Cardiac ventricle fibroblast (primary cell): ENCODE measurements at places on chromosomes 4 and X. TPM values are rescaled to one million over a fixed set of nuclear protein-coding genes. Genes with fewer than 3 reads are reported as not detected.

The NDUFC1 gene
- 28.1 and 47.6 TPM in 2 replicates for total RNA-seq

The HTR2C gene
- not detected in 2 replicates for total RNA-seq

The DMP1 gene
- total RNA-seq = not detected in 2 replicates

The SYTL4 gene
- total RNA-seq = 1.3 and 2.0 TPM in 2 replicates

The USP51 gene
- 1.6 and 1.9 TPM in 2 replicates for total RNA-seq

The IDUA gene
- 27.7 and 30.1 TPM in 2 replicates for total RNA-seq

The ATP2B3 gene
- total RNA-seq = not detected in 2 replicates

The DCHS2 gene
- total RNA-seq = not detected in 2 replicates

The CSAG1 gene
- not detected in 2 replicates for total RNA-seq

The USP17L11 gene
- total RNA-seq = not detected in 2 replicates

The INTU gene
- total RNA-seq = 1.0 and 2.5 TPM in 2 replicates

The OCIAD2 gene
- 0.15 and 0.37 TPM in 2 replicates for total RNA-seq

The MAMLD1 gene
- total RNA-seq = 1.1 and 1.7 TPM in 2 replicates

The XG gene
- total RNA-seq = 0.73 and 3.2 TPM in 2 replicates

The BCLAF3 gene
- 2.1 and 2.5 TPM in 2 replicates for total RNA-seq

The TMPRSS11F gene
- not detected in 2 replicates for total RNA-seq

The NLRP2B gene
- total RNA-seq = not detected in 2 replicates

The ZXDA gene
- total RNA-seq = 6.2 and 6.8 TPM in 2 replicates

The MAGEB16 gene
- not detected in 2 replicates for total RNA-seq

The PDE5A gene
- 7.3 and 8.2 TPM in 2 replicates for total RNA-seq

The SH2D1A gene
- total RNA-seq = not detected in 2 replicates

The DUX4 gene
- not detected in 2 replicates for total RNA-seq

The RPL9 gene
- total RNA-seq = 3,269 and 4,373 TPM in 2 replicates

The RGN gene
- total RNA-seq = 0.12 and 0.15 TPM in 2 replicates

The NCBP2L gene
- total RNA-seq = not detected in 2 replicates

The LRP2BP gene
- 0.37 and 1.1 TPM in 2 replicates for total RNA-seq

The CLTRN gene
- total RNA-seq = 0.10 and 0.12 TPM in 2 replicates

The IRAK1 gene
- total RNA-seq = 48.9 and 56.3 TPM in 2 replicates

The ETDB gene
- total RNA-seq = not detected in 2 replicates

The DCAF12L1 gene
- not detected in 2 replicates for total RNA-seq

The TLR10 gene
- not detected in 2 replicates for total RNA-seq

The MAGEB17 gene
- total RNA-seq = not detected in 2 replicates

The PPP4R3C gene
- not detected in 2 replicates for total RNA-seq

The HTRA3 gene
- total RNA-seq = 22.4 and 24.6 TPM in 2 replicates

The CMC4 gene
- 27.2 and 31.1 TPM in 2 replicates for total RNA-seq

The ASB5 gene
- total RNA-seq = not detected in 2 replicates

The EOLA2 gene
- total RNA-seq = 17.6 and 20.0 TPM in 2 replicates

The GATA1 gene
- not detected in 2 replicates for total RNA-seq

The GRIA3 gene
- 0.20 and 0.69 TPM in 2 replicates for total RNA-seq

The ADH4 gene
- not detected in 2 replicates for total RNA-seq

The MAGEA3 gene
- not detected in 2 replicates for total RNA-seq

The SH3BGRL gene
- 111 and 137 TPM in 2 replicates for total RNA-seq

The NAAA gene
- 14.9 and 26.0 TPM in 2 replicates for total RNA-seq

The NAP1L2 gene
- 0.12 TPM in 1 of 2 replicates, not detected in the other for total RNA-seq

The AFM gene
- total RNA-seq = not detected in 2 replicates

The NEUROG2 gene
- total RNA-seq = not detected in 2 replicates

The PF4V1 gene
- 2.6 TPM in 1 of 2 replicates, not detected in the other for total RNA-seq

The RASGEF1B gene
- 1.7 and 2.1 TPM in 2 replicates for total RNA-seq

The POU4F2 gene
- total RNA-seq = not detected in 2 replicates

The FDCSP gene
- total RNA-seq = not detected in 2 replicates

The MPP1 gene
- total RNA-seq = 23.8 and 26.8 TPM in 2 replicates

The CENPVL1 gene
- not detected in 2 replicates for total RNA-seq

The MTM1 gene
- 2.9 and 4.0 TPM in 2 replicates for total RNA-seq

The OTUD6A gene
- total RNA-seq = not detected in 2 replicates

The MAB21L2 gene
- not detected in 2 replicates for total RNA-seq

The ENPEP gene
- total RNA-seq = 0.62 and 0.64 TPM in 2 replicates

The EXOC1L gene
- not detected in 2 replicates for total RNA-seq

The FAM236A gene
- not detected in 2 replicates for total RNA-seq

The HDX gene
- total RNA-seq = 1.2 and 1.7 TPM in 2 replicates
